CD4-positive, alpha-beta T cell treated with Interleukin-1 beta for 1 hour (primary cell): ENCODE measurements at places on chromosomes 12 and 14.

- DNase-seq, result peak; percentile 56
Observed at GRCh38 chr14:74257078-74257940, 18.1 kb downstream of the VSX2 start.

DNA sequence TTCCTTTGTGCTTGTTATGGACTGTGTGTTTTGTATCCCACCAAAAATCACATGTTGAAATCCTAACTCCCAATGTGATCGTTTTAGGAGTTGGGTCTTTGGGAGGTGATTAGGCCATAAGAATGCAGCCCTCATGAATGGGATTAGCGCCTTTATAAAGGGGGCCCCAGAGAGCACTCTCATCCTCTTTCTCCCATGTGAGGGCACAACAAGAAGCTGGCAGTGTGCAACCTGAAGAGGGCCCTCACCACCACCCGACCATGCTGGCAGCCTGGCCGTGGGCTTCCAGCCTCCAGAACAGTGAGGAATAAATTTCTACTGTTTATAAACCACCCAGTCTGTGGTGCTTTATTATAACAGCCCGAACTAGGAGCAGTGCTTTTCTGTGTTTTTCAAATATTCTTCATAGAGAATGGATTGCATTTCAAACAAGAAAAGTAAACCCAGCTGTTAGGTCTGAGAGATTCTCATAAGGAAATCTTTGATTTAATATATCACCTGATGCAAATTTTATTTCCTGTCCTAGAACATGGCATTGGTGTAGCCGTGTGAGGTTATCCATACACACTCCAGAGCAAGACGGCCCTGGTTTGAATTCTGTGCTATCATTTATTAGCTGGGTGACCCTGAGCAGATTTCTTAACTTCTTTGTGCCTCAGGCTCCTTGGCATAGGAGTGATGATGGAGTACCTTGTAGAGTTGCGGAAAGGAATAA lies 27.8 kb downstream of the HSPB8 start:
- DNase-seq, result no peak

GRCh38 chr14:105026033-105026785 lies 5.3 kb upstream of the CDCA4 start:
- DNase-seq, result no peak

DNA sequence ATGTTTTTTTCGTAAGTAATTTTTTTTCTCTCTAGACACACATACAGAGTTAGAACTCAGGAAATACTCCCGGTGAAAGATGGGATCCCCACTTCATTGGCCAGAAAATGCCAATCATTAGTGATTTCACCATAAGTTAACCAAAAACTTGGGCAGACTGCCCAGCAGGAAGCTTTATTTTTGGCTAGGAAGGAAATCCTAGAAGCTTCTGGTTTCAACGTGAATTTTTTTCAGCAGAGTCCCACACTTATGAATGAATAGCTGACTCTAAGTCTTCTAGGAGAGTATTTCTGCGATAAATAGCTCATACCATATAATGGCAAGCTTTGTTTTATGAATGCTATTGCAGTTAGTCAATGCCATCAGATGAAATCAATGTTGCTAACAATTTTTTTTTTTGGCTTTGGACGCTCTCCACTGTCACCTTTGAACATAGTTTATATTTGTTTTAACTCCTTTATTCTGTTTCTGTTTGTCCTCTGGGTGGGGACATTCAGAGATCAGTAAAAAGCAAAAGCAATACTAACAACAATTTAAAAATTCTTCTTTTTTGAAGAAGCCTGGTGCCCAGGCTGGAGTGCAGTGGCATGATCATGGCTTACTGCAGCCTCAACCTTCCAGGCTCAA lies 9.5 kb downstream of the PPP1CC start:
- DNase-seq, result no peak

- no peak for DNase-seq
Observed at GRCh38 chr12:121026274-121027045, 10.2 kb upstream of the C12orf43 start.

DNA sequence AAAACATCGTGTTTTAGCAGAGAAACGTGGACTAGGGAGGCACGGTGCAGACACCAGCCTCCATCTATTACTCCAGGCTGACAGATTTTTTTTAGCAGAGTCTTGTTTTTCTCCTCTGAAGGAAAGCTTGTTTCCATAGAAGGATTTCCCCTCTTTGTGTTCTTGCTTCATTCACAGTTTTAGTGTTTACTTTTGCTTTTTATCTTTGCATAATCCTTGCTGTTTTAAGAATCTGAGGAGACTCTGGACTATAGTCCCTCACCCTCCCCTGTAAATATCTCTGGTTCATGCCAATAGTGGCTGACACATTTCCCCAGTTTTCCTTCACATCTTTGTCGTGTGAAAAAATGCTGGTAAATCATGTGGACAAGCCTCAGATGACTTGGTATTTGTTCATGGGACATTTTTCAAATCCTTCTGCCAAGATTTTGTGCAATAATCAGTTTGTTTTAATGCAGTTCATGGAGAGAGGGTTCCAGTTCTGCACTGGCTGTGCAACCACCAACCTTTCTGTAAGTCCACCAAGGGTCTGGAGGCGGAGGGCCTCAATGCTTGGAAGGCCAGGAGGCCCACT lies 39.9 kb upstream of the TMCC3 start:
- DNase-seq, result no peak

DNA sequence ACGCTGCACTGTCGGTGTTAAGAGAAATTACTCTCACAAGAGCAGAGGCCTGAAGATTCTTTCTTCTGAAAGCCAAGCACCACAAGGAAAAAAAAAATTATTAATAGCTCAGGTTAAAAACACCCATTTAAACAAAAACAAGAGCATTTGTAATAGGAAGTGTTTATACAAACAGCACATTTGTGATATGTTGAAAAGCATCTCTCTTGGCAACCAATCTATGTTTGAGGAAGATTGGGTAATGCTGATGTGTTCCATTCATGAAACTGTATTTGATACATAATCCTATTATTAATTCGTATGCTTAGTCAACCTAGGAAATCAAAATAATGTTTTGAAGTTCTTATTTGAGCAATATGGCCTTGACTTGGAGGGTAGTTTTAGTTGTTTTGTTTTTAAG lies 36.5 kb downstream of the SSPN start:
- DNase-seq, result no peak

GRCh38 chr14:77314539-77315457 lies 5.9 kb downstream of the POMT2 start:
- no peak for DNase-seq

DNA sequence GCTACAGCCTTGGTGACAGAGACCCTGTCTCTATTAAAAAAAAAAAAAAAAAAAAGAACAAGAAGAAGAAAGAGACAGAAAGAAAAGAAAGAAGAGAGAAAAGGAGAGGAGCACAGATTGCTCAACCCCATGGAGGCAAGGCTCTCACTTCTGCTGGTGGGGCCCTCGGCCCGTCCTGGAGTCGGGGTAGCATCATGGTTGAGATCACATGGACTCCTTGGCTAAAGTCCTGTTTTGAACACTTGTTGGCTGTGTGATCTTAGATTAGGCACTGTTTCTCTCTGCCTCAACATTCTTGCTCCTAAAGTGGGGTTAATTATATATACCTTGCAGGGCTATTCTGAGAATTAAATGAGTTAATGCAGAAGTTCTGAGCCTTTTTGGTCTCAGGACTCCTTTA lies 207.7 kb downstream of the CACNA1C start:
- DNase-seq, result no peak

DNA sequence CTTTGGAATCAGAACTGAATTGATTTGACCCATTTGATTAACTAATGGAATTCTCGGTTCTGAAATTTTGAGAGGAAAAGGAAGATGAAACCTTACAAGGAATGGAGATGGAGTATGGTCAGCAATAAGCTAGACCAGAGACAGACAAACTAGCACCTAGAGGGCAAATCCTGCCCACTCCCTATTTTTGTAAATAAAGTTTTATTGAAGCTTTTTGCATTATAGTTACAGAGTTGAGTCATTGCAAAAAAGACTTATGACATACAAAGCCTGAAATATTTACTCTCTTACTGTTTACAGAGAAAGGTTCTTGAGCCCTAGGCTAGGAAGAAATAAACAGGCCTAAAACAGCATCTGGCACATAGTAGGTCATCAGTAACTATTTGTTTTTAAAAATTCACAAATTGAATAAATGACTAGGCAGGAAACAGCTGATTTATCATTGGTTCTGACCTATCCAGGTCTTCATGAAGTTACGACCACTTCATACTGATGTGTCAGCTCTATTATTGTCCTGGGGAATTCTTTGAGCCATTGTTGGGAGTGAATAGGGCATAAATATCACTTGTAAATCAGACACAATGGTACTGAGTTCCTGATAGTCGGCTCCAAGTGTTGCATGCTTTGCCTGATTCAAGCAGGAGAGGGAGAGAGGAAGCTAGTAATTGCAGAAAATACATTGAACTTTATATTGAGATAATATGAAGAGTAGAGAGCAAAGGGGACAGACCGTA lies 14.6 kb upstream of the STAB2 start:
- no peak for DNase-seq

DNA sequence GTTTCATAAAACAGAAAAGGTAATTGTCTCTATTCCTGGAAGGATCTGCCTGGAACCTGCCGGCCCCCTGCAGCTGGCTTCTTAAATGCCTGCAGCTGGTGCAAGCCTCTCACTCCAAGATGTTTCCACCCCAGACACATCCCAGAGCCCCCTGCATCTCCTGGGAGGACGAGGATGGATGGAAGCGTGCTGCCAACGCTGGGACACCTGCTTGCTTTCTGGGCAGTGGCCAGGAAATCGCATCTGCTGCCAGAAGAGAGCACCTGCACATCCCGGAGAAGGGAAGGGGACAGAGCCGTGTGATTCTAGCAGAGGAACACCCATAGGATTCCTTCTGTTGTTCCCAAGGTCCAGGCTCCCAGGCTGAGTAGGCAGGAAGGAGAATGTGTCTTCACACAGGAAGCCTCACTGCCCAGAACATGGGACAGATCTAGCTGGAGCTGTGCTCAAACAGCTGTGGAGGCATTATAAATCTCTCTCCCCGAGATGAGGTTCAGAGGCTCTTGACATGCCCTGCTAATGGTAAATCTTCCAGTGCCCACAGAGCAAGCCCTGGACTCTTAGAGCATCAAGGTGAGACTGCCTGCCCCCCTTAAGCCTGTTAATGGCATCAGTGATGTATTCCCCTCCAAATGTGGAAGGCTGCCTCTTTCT lies 138.8 kb upstream of the MAP1LC3B2 start:
- DNase-seq, result no peak

- DNase-seq, result no peak
Observed at GRCh38 chr14:100144996-100145646, 14.3 kb downstream of the DEGS2 start.

DNA sequence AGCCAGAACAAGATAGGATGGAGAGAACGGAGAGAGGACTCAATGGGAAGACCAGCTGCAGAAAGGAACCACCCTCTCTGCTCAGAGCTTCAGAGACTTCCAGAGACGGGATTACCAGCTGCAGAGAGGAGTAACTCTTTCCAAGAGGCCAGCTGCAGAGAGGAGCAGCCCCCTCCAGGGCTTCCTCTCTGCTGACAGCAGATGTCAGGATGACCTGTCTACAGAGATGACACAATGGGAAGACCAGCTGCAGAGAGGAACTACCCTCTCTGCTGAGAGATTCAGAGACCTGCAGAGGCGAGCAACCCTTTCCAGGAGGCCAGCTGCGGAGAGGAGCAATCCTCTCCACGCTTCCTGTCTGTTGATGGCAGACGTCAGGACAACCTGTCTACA lies 61.8 kb downstream of the KLRG1 start:
- DNase-seq, result no peak

DNA sequence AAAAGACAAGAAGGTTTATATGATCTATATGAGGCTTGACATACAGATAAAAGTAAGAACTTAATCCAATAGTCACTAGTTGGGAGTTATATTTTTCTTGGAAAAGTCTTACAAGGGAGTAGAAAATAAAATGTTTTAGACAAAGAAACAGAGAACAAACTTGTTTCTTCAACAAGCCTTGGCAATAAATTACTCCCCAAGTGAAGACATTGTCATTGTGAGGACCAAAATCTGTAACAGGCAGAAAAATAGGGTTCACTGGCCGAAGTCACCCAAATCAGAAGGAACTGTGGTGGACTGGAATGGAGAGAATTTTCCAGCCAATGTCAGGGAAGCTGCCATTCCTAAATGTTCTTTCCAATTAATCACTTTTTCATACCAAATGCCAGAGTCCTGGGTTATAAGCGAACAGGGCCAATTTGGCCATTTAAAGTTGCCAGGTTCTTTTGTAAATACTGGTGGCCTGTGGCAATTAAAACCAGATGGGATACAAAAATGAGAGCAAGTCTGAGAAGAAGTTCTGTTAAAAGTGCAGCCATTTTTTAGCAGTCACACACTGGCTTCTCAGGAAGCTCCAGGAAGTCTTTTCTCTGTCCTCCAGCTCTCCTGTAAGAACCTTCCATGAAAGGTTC lies 117.3 kb upstream of the OVCH1 start:
- DNase-seq, result no peak

DNA sequence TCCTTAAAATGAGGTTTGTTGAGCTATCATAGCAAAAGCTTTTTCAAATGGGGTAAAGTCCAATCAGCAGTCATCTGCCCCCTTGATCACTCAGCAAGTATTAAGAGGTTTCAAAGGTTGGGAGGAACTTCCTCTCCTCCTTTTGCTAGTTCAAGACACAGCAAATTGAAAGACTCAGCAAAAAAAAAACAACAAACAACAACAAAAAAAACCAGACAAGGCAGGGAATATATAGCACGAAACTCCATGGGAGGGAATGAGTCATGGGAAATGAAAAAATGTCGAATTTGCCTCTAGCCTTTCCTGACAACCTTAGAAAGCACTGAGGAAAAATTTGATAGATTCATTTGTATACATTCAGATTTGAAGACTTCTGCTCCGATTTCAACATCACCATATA lies 1.6 kb upstream of the SLC7A8 start:
- DNase-seq, result no peak

DNA sequence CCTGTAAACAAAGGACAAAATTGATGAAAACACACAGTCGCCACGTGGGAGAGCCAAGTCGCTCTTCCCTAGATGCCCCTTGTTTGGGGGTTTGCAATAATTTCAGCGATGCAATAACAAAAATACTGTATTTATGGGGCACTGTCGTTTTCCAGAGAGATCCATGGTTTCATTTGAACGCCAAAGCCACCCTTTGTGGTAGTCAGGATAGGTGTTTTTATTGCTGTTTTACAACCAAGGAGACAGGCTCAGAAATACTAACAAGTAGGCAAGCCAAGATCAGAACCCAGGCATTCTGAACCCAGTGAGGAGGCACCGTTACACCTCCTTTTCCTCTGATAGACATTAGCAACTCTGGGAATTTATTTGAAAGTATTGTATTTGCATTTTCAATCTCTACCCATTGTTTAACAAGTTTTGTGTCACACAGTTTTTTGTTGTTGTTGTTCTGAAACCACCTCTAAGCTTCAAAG lies 831 bp upstream of the BTBD7 start:
- no peak for DNase-seq

- DNase-seq, result no peak
Observed at GRCh38 chr12:124679533-124680371, 112.3 kb upstream of the NCOR2 start.

GRCh38 chr12:80838708-80839107 lies 99.0 kb downstream of the LIN7A start:
- no peak for DNase-seq

GRCh38 chr12:33093534-33093933 lies 197.0 kb upstream of the PKP2 start:
- DNase-seq, result no peak
